Pons (tissue), 1 donor: ENCODE measurements at places on chromosomes 12 and 14.
A peak's percentile ranks its signal among the peaks of the same experiment; 100 is the strongest.

DNA sequence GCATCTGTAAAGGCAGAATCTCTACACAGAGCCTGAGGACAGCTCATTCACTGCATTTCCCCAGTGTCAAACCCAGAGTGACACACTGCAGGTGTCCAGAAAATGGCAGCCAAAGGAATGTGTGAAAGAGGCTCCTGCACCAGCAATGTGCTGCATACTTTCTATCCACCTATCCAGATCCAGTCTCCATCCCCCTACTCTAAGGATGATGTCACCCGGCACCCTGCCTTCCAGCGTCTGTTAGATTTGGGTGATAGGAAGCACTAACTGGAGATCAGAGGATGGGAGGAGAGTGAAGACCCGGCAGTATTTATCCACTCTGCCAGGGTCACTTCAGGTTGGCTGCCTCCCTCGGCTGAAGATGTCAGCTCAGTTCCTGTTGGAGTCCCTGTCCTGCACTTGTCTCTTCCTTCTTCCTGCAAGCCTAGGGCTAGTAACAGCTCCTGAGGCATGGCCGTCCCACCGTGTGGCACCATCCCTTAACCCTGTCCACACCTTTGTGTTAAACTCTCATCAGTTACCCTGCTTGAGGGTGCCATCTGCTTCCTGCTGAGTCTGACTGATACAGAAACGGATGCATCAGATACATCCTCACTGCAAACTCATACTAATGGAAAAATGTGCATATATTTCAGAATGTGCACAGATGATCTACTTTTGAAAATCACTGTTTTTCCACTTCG lies 13.0 kb upstream of the GPR68 start:
- DNase-seq = no peak

- DNase-seq = no peak
Measured at GRCh38 chr14:99664937-99665273, 19.2 kb upstream of the CYP46A1 start.

GRCh38 chr12:66962290-66962689 lies 283.4 kb upstream of the GRIP1 start:
- DNase-seq = no peak

DNA sequence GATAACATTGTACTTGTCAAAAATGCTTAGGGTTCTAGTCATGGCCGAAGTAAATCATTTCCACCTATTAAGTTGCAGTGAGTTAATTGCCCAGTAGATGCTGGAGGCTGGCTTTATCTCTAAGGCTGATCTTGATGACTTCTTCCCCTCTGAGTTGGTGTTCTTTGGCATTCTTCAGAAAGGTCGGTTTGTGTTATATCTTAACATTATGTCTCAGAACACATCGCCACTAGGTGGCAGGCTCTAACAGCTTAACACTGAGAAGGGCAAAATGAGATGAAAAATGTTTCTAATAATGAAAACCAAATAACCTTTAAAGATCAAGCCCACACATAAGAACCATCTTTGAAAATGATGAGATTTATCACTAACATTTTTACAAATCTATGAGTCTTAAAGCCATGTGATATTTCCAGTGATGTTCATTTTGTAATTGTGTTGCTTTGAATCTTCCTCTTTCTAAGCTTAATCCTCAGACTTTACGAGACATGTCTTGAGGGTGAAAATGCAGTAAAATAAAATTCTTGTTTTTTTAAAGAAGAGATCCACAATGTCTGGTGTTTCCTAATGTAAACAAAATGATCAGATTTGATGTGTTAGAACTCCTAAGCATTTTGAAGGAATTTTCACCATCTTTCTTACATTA lies 28.6 kb downstream of the SUDS3 start:
- peak; percentile 67 for DNase-seq

DNA sequence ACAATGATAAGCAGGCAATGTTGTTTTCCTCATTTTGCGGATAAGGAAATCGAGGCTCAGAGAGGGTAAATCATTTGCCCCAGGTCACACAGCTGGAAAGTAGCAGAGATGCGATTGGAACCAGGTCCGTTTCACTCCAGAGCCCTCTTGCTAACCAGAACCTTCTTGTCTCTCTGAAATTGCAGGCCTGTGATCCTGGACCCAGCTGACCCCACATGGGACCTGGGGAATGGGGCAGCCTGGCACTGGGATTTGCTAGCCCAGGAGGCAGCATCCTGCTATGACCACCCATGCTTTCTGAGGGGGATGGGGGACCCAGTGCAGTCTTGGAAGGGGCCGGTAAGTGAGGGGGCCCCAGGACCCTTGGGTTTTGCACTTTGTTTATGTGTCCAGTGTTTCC lies 9.5 kb downstream of the OAS3 start:
- no peak for DNase-seq

GRCh38 chr12:121214166-121214777 lies 4.3 kb downstream of the P2RX4 start:
- peak; percentile 31 for DNase-seq

- DNase-seq = no peak
Measured at GRCh38 chr12:83323866-83324265, 637.2 kb downstream of the TMTC2 start.

DNA sequence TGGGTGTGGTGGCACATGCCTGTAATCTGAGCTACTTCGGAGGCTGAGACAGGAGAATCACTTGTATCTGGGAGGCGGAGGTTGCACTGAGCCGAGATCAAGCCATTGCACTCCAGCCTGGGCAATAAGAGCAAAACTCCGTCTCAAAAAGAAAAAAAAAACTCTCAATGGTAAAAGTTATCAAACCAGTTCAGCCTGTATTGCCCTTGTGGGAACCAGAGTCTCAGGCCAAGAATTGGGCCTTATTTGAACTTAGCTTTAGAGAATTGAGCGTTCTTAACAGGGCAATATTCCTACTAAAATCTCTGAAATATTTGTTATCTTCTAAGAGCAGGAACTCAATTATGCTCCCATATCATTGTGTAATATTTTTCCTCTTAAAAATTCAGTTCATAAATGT lies 7.7 kb upstream of the MDM2 start:
- DNase-seq = no peak

DNA sequence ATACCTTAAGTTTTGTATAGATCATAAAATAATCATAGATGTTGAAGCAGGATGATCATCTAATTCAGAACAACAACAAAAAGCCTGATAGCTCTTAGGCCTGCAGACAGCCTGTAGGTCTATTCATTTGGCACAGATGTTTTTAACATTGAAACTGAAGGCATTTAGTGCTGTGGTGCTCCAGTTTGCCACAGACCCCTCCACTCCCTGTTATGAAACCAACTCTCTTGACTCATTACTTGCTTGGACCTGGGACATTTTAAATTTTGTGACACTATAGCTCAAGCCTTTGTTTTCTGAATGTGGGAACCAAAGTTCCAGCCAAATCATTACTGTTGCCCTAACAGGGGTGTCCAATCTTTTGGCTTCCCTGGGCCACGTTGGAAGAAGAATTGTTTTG lies 9.1 kb downstream of the PRKCH start:
- DNase-seq = no peak

DNA sequence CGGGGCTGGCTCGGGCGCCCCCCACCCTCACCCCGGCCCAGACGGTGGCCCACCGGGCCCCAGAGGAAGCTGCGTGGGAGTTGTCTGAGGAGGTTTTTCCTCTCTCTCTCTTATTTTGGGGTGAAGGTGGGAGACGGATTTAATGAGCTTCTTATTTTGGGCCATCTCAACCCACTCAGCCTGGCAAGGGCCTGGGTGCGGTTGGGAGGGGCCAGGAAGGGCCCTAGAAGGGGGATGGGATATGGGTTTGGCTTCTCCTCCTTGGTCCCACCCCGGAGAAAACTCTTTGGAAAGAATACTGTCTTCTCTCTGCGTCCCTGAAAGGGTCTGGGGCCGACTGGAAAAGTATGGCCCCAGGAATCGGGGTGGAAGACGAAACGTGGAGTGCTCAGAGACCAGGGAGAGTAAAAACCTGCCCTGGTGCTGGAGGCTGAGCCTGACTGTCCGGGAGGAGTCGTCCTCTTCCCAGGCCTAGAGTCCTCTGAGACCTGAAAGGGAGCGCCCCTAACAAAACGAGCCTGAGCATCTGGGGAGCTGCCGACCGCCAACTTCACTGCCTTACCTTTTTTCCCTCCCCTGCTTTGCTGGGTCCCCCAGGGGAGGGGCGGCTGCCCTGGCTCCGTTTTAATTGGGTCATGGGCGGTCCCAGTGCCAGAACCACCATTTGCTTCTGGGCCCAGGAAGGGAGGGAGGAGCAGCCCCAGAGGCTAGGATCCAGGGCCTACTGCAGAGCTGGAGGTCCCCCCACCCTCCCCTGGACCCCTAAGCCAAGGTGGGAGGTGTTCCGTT lies 1.6 kb downstream of the MMP14 start:
- DNase-seq = no peak

- DNase-seq = no peak
Measured at GRCh38 chr12:105240228-105240627, 4.3 kb upstream of the APPL2 start.

DNA sequence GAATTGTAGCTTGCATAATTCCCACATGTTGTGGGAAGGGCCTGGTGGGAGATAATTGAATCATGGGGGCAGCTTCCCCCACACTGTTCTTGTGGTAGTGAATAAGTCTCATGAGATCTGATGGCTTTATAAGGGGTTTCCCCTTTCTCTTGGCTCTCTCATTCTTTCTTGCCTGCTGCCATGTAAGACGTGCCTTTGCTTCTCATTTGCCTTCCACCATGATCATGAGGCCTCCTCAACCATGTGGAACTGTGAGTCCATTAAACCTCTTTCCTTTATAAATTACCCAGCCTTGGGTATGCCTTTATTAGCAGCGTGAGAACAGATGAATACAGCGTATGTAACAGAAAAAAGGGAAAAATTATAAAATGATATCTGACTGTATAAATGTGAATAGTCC lies 21.1 kb downstream of the C12orf71 start:
- DNase-seq = no peak

DNA sequence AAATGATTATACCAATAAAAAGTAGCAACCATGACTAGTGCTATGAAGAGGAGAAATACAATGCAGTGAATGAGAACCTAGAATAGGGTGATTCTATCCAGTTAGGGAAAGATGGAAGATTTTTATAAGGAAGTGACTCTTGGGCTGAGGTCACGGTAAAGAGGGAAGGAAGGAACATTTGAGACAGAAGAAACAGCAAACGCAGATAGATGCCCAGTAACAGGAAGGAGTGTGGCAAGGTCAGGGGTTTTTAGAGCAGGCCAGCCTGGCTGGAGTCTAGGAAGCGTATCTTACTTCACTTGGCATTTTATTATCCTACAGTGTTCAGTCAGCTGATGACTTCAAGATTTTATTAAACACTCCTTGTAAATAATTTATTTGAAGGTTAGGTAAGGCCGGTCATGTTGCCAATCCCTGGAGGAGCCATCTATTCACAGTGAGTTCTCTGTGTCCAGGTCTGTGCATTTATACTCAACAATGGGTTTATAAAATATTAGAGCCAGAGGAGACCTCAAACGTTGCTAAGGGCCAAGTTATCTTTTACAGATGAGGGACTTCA lies 170.6 kb downstream of the PRKCH start:
- peak; percentile 59 for DNase-seq

GRCh38 chr12:109766251-109766778 lies 52.7 kb downstream of the FAM222A start:
- no peak for DNase-seq

- DNase-seq = no peak
Measured at GRCh38 chr12:45549337-45549902, 180.1 kb upstream of the ARID2 start.

DNA sequence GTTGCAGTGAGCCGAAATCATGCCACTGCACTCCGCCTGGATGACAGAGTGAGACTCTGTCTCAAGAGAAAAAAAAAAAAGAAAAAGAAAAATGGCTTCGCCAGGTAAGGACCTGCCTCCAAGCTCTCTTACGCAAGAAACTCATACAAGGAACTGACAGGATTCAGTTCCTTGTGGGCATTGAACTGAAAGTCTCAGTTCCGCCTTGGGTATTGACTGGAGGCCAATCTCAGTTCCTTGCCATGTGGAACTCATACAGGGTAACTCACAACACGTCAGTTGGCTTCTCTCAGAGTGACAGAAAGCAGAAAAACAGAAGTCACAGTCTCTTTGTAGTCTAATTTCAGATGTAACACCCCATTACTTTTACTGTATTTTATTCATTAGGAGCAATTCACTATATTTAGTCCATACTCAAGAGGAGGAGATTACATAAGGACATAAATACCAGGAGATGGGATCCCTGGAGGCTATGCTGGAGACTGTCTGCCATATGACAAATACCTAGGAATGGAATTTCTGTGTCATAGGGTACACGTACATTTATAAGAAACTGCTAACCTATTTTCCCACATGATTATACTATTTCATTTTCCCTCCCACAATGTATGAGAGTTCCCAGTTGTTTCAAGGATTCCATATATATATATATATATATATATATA lies 11.4 kb upstream of the NOPCHAP1 start:
- DNase-seq = peak; percentile 86

DNA sequence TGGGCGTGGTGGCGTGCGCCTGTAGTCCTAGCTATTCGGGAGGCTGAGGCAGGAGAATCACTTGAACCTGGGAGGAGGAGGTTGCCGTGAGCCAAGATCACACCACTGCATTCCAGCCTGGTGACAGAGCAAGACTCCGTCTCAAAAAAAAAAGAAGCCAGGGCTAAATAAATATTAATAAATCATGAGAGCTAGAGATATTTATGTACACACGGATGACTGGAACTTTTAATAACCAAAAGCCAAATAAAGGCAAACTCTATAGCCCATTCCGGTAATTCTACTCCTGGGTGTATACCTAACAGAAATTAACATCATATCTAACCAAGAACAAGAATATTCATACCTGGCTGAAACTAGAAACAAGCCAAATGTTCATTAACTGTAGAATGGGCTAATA lies 7.7 kb upstream of the TRAFD1 start:
- no peak for DNase-seq

GRCh38 chr12:106840243-106840642 lies 65.8 kb downstream of the RIC8B start:
- no peak for DNase-seq

DNA sequence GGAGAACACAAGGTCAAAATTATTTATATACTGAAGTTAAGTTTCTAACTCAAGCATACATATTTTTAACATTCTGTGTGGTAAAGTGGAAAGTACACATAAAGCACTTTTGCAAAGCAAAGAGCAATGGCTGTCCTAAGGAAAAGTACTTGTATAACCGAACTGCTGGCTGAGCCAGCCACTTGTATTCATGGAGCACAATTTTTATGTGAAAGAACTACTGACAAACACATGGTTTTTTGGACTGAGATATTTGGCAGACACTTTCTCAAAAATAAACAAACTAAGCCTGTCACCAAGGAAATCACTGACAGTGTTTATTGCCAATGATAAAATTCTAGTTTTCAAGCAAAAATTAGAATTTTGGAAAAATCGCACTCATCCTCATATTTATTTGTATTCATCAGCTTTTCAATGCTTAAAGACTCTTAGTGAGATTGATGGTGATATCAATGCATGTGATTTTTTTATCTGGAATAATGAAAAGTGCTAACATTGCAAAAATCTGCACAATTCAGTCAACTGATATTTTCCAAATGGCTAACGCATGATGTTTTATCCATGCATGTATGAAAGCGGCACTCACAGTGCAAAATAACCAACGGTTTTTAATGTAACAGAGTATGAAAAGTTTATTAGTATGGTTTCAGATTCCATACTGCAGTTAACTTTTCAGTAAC lies 125.3 kb downstream of the IPO8 start:
- no peak for DNase-seq

GRCh38 chr12:96305665-96306064 lies 94.6 kb downstream of the CDK17 start:
- no peak for DNase-seq
